Sigmoid colon (tissue), 7 donors: ENCODE measurements at places on chromosomes 6 and 20.
A peak's percentile ranks its signal among the peaks of the same experiment; 100 is the strongest.

DNA sequence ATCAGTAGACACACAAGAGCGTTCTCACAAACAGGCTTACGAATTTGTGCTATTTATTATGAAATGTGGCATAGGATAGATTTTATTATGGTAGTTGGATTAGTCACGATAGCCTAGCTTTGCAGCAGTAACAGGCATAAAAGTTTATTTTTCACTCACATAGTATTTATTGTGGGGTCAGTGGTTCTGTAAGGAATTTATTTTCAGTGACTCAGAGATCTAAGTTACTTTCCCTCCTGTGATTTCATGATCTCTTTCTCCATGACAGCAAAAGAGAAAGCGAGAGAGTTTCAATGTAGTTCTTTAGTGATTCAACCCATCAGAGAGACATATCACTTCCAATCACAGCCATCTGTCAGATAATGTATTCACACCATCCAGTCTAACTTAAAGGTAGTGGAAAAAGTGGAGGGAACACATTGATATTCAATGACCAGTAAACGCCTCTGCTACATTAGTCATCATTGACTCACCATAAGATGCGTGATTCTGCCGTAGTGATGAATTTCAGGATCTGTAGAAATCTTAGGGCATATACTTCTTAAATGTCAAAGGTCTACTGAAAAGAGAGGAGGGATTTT, 605.5 kb downstream of the HDGFL1 start:
- no peaks in the 10 kb centered on the region for H3K27me3 ChIP-seq
- no peak overlapping the region for H3K27ac ChIP-seq
- H3K36me3 ChIP-seq: no peaks in the 10 kb centered on the region
- H3K4me1 ChIP-seq: no peaks in the 10 kb centered on the region
- H3K4me3 ChIP-seq: no peak overlapping the region
- no peak for DNase-seq

- H3K4me1 ChIP-seq: no peaks in the 10 kb centered on the region
- no peak overlapping the region for H3K4me3 ChIP-seq
Measured at GRCh38 chr6:158158123-158158522, 9.9 kb downstream of the SERAC1 start.

GRCh38 chr6:2480267-2480966, 235.0 kb upstream of the GMDS start:
- no peaks in the 10 kb centered on the region for H3K27me3 ChIP-seq
- H3K4me1 ChIP-seq: peaks cover 32% of the 10 kb centered on the region
- no peak for DNase-seq
- peak overlapping the region; percentile 49 for H3K27ac ChIP-seq

- H3K4me3 ChIP-seq: no peak overlapping the region
- DNase-seq: no peak
- no peaks in the 10 kb centered on the region for H3K36me3 ChIP-seq
- no peaks in the 10 kb centered on the region for H3K27me3 ChIP-seq
- no peak overlapping the region for H3K27ac ChIP-seq
Measured at GRCh38 chr6:54617730-54618129, 228.8 kb upstream of the FAM83B start.
